NCI-H2029 treated with DMSO at 0.1 percent for 48 hours (cell line): ENCODE measurements at places on chromosomes 4 and X.

DNA sequence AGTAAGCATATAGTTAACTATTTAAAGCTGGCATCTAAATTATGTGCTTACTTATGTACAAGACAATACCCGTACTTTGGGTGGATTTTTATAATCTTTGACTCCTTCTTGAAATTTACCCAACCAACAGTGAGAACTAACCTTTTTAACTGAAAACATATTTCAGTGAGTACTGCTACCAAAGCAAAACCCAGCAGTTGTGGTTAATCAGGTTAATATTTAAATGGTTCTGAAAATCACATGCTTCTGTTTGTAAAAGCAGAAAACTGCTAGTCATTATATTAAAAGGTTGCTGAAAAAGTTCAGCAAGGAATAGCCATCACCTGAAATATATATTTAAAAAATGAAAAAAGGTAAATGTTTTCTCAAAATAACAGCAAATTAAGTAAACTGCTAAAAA is 20.0 kb downstream of the UBE2D3 start:
- DNase-seq, result no peak

GRCh38 chr4:175622887-175623286 is 189.2 kb downstream of the GPM6A start:
- no peak for DNase-seq

DNA sequence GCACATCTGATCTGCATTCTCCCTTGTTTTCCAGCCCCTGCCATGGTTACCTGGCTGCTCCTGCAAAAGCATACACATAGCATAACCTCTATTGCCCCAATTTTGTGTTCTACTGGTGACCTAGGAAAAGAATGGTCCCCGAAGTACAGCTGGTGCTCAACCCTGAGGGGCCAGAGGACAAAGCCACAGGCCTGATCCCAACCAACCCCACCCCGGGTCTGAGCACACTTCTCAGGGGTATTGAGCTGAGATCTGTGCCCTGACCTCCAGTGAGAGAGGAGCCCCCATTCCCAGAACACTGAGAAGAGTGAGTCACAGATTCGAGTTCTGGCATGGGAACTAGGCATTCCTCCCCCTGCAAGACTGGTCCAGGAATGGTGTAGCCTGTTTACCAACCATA is 465.5 kb upstream of the ACTRT1 start:
- DNase-seq, result no peak

GRCh38 chr4:177155454-177155853 is 154.2 kb upstream of the NEIL3 start:
- no peak for DNase-seq
